Right kidney (tissue), 9 donors: ENCODE measurements at places on chromosomes 1 and 21.

DNA sequence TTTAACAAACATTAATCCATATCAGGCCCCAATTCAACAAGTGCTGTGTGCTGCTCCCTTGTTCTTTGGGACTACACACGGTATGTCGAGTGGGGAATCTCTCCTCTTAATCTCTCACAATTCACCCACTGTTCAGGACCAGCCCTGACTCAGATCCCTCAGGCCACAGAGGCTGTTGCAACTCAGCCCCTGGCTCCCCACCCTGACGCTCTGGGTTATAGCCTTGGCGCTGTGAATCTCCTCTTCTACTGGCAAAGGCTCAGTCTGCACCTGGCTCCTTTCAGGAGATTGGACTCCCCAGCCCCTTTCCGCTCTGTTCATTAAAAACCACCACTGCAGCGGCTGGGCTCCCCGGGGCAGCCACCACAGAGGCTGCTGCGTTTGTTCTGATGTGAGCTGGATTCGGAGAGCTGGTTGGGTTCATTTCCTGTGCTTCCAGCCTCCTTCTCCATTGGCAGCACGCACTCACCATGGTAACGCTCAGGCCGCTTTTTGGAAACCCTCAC is 13.0 kb downstream of the CAPN8 start:
- peak; percentile 15 for DNase-seq

GRCh38 chr1:43435146-43436145 is 18.3 kb downstream of the HYI start:
- DNase-seq = no peak

- no peak for DNase-seq
These were observed 21.5 kb downstream of the RCAN1 start for GRCh38 chr21:34593423-34593822.

DNA sequence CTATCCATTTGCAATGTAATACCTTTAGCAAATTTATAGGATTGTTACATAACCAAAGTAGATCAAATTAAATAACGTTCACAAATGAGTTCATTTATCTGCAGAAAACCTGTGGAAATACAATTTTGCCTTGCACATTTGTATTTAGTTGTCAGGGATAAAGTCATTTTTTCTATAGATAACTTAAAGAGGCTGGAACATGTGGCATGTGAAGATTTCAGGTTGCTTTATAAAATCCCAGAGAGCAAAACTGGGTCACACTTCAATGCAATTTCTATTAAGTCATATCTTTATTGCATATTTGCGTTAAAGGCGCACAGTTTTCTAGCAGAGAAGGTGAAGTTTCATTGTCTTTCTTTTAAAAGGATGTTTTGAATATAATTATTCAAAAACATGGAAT is 342.4 kb downstream of the USP25 start:
- no peak for DNase-seq

DNA sequence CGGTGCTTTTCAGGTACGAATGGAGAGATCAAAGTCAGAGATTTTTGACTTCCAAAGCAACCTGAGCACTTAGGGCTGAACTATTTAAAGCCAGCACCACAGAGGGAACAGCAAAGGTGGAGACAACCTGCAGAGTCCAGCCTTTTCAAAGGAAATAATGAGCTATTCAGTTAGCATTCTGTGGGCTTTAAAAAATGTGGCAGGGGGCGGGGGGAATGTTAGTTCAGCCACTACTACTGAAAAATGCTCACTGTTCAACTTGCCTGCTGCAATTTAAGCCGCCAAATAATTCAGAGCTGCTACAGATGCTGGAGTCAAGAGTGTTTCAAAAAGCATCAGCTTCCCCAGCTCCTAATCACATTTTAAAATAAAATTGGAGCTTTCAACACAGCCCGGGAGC is 473.3 kb upstream of the PLXNA2 start:
- no peak for DNase-seq

- DNase-seq = peak; percentile 99
These were observed 440 bp downstream of the PIGP start for GRCh38 chr21:37072274-37072987.

DNA sequence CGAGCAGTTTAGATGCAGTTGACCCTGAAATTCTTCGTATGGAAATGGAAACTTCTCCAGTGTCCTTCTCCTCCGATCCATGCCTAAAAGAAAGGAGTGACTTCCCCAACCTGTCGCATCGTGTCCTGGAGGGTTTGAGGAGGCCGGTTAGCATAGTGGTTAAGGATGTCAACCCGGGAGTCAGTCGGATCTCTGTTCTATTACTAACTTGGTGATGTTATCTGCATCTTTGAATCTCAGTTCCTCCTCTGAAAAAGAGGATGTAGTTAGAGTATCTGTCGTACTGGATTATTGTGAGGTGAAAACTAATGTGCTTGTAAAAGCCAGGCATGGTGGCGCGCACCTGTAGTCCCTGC is 684 bp downstream of the ZBTB8B start:
- no peak for DNase-seq

GRCh38 chr1:33307494-33307864 is 13.4 kb downstream of the A3GALT2 start:
- no peak for DNase-seq

DNA sequence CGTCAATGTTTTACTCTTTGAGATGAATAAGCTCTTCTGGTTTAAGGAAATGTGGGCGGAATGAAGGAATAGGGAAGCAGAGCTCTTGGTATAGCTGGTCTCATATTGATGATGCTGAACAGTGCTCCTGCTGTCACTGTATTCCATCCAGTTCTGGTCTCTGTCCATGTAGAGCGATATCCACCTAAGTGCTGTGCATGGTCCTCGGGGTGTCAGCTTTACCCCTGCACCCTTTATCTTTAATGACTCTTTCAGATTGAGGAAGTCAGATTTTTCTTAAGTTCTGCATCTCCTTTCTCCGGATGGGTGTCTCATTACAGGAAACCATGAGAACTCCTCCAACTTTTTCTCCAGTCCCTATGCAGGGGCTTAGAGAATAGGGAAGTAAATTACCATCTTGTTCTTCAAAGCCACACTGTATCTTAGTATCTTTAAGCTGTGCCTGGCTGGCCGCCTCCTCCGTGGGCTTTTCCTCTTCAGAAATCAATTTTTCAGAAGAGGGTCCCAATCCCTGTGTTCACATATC is 52.9 kb downstream of the PDE4B start:
- DNase-seq = no peak

- no peak for DNase-seq
These were observed 74.2 kb downstream of the ST3GAL3 start for GRCh38 chr1:43781574-43781973.

GRCh38 chr1:176903474-176903873 is 261.0 kb downstream of the ASTN1 start:
- DNase-seq = no peak

DNA sequence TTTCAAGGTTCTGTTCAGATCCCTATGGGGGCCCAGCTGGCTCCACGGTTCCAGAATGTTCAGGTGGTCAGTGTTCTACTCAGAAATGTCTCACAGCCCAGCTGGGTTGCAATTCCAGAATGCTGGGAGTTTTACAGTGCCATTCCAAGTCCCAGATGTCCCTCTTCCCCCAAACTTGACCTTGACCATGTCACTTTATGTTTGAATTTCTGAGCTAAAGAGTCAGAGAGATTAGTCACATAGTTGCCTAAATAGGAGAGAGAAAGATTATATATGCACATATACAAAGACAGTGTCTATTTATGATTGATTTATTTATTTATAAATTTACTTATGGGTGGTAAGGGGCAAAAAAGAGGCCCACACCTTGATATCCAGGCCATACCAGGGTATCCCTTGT is 2.5 kb downstream of the GPR3 start:
- DNase-seq = no peak

- DNase-seq = no peak
These were observed 57.8 kb upstream of the COL6A2 start for GRCh38 chr21:46039891-46040660.

DNA sequence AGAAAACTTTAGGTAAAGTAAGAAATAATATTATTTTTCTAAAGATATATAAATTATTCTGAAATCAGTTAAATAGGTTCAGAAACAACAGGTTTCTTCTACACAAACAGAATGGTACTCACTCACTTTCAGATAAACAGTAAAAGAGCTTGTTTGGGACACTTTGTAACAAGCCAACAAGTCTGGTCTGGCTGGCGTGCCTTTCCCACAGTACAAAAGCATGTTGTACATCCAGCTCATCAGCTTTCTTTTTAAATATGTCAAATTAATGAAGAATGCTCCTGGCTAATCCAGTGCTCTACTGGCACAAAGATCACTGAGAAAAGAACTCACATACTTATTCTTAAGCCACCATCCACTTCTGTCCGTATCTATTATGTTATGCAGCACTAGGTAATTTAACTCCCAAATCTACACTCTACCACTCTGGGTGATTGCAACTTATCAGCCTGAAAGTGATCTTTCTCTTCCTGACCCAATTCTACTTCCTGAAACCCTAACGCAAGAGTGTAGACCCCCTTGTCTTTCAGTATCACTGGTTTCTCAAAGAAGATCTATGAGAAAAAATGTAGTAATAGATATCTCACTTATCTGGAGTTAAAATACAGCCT is 32.6 kb downstream of the TRIT1 start:
- DNase-seq = no peak

DNA sequence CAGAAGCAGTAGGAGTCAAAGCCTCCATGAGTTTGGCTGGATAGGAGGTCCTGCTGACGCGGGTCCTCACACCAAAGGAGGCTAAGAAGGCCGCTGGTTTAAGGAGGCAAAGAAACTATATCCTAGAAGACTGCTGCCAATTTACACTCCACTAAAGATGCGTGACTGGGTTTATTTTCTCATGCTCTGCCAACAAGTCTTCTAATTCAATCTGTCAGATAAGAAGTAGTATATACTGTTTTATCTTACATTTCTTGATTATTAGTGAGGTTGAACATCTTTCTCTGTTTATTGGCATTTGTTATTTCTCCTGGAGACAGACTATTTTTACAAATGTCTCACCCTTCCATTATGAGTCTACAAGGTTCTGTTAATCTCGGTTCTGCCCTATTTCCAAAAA is 34.1 kb downstream of the ACBD6 start:
- no peak for DNase-seq

DNA sequence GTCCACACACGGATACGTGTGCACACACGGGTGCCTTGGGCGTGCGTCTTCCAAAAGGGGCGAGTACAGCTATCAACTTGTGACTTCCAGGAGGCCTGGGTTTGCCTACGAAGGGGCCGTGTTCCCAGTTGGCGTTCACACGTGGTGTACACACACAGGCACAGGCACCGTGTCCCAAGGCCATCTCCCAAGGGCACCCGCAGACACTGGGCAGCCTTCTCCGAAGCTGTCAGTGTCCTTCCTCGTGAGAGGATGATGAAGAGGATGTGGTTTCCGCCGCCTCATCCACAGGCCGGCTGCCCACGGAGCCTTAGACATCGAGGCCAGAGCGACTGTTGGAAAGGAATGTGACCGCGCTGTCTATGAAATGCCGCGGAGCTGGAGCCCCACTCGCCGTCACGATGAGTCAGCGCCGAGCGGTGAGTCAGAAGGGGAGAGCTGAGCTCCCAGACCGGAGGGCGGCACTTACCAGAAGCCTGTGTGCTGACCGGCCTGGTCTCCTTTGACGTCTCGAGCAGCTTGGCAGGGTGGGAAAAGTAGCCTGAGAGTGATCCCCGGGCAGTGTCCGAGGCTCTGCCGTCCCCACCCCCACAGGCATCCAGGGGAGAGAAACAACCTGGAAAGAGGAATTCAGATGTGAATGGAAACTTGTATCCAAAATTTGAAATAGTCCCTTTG is 141.4 kb upstream of the ARHGEF16 start:
- peak; percentile 68 for DNase-seq

GRCh38 chr1:117734403-117734802 is 128.6 kb downstream of the TENT5C start:
- DNase-seq = no peak

DNA sequence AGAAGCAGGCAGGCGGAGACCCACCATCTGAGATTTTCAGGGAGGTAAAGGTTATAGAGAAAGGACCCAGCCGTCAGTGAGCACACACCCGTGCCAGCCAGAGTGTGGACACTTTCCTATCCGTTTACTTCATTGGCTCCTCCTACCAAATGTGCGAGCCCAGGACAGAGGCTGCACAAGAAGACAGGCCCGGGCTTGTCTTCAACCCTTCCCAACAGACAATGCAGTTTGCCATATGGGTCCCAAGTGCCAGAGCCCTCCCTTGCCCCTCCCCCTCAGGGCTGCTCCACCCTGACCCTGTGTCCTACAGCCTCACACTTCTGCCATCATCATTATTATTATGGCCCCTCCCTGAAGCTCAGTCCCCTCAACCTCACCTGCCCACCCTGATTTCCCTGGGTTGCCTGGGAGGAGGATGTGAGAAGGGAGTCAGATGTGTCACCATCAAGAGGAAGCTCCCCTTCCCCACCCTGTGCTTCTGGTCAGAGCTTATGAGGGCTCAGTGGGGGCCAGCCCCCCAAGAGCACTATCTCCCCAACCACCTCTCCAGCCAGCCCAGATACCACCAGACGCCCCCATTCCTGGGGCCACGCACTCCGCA is 9.4 kb downstream of the LAPTM5 start:
- no peak for DNase-seq

GRCh38 chr1:162903246-162903645 is 42.3 kb upstream of the CCDC190 start:
- no peak for DNase-seq

- no peak for DNase-seq
These were observed 865 bp downstream of the ADPRS start for GRCh38 chr1:36089393-36090121.

DNA sequence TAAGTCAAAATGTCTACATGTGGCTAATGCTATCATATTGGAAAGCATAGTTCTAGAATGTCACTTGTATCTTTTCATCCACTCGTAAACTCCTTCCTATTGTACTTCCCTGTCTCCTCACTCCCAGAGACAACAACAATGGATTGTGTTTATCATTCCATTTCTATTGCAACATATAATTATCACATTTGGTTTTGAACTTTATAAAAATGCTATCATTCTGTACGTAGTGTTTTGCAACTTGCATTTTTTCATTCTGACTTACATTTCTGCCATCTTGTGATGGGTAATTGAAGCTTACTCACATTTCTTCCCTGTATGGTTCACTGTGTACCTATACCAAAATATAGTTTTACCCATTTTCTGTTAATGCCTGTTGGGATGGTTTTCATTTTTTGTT is 14.5 kb upstream of the CSF3R start:
- no peak for DNase-seq
